ENCODE measurements at places on chromosomes 7 and 10. TPM values are rescaled to one million over a fixed set of nuclear protein-coding genes. Genes with fewer than 3 reads are reported as not detected.

AGK gene
- total RNA-seq = 20.3 TPM

CPED1 gene
- 2.8 TPM for total RNA-seq

TEX36 gene
- not detected for total RNA-seq

NUTM2E gene
- not detected for total RNA-seq

MRPS24 gene
- total RNA-seq = 48.7 TPM

STEAP4 gene
- not detected for total RNA-seq

TAF6 gene
- 20.0 TPM for total RNA-seq

TBC1D12 gene
- total RNA-seq = 21.0 TPM

KIAA1217 gene
- total RNA-seq = 12.7 TPM

CFAP46 gene
- total RNA-seq = 0.54 TPM

LIPA gene
- total RNA-seq = 270 TPM

PRPS1L1 gene
- not detected for total RNA-seq

OR2A1 gene
- not detected for total RNA-seq

SAMD9L gene
- total RNA-seq = 8.2 TPM

AQP1 gene
- total RNA-seq = 2.5 TPM

Measured in dermis lymphatic vessel endothelial cell (primary cell).